H1 (cell line): ENCODE measurements at places on chromosomes 6 and 20. TPM values are rescaled to one million over a fixed set of nuclear protein-coding genes. Genes with fewer than 3 reads are reported as not detected.
A peak's percentile ranks its signal among the peaks of the same experiment; 100 is the strongest.

DNA sequence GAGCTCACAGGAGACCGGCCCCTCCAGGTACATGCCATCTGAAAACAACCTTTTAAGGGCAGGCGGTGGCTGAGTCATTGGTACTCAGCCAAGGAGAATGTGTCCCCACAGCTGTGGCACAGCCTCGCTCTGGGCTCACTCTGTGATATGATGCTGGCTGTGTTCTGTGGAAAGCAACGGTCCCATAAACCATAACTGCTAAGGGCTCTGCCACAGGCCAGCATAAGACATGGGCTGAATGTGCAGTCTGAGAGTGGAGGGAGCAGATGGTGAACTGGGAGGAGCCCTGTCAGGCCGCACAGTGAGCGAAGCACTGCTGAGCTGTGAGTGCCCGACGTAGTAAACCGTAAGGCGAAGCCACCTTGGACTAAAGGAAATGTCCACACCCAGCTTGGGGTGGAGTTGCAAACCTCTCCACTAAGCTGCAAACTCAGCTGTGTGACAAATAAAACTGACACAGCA is 375.8 kb downstream of the THBS2 start:
- no peaks in the 10 kb centered on the region for H3K27me3 ChIP-seq
- H3K27ac ChIP-seq: no peak overlapping the region
- no peak for DNase-seq

GRCh38 chr6:155100087-155100486 is 105.0 kb downstream of the TIAM2 start:
- no peak for DNase-seq
- no peaks in the 10 kb centered on the region for H3K27me3 ChIP-seq
- no peak overlapping the region for H3K27ac ChIP-seq

GRCh38 chr20:24915440-24915839 is 33.6 kb upstream of the CST7 start:
- no peak overlapping the region for H3K4me3 ChIP-seq
- H3K36me3 ChIP-seq: no peaks in the 10 kb centered on the region
- H3K27me3 ChIP-seq: no peaks in the 10 kb centered on the region; the same call in 1 of the 2 replicates

DNA sequence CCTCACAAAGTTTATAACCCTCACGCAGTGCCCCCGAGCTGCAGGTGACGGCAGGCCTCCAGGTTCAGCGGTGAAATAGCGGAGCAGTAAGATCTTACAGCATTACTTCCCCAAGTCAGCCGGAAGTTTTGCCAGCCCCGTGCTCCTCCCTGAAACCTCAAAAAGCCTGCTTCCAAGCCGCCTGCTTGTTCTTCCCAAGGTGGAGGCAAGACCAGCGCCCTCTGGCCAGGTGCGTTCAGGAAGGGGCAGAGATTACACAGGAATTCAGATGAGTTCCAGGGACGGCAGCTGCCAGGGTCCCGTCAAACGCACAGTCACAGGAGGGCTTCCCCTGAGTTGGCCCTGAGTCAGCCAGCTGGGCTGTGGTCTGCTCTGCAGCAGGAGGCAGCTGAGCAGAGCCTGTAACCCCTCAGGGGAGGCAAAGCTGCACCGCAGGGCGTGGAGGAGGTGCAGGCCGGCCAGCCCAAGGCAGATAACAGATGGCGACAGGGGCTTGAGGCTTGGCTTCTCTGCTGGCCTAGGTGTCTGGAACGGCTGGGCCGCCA is 124.1 kb upstream of the RPS6KA2 start:
- H3K27me3 ChIP-seq: no peaks in the 10 kb centered on the region
- H3K36me3 ChIP-seq: no peaks in the 10 kb centered on the region
- peaks cover 21% of the 10 kb centered on the region for H3K4me1 ChIP-seq

DNA sequence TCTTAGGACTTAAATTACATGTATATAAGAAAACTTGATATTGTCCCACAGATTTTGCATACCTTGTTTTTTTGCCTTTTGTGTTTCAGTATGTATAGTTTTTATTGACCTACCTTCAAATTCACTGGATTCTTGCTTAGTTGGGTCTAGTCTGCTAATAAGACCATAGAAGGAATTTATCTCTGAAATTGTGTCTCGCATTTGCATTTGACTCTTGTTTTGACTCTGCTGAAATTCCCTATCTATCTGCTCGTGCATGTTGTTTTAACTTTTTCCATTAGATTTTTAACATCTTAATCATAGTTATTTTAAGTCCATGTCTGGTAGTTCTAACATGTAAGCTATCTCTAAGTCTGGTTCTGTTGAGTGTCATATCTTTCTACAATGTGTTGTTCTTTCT is 163.9 kb downstream of the SCP2D1 start:
- H3K4me1 ChIP-seq: no peaks in the 10 kb centered on the region
- H3K4me3 ChIP-seq: no peak overlapping the region
- no peak for DNase-seq

DNA sequence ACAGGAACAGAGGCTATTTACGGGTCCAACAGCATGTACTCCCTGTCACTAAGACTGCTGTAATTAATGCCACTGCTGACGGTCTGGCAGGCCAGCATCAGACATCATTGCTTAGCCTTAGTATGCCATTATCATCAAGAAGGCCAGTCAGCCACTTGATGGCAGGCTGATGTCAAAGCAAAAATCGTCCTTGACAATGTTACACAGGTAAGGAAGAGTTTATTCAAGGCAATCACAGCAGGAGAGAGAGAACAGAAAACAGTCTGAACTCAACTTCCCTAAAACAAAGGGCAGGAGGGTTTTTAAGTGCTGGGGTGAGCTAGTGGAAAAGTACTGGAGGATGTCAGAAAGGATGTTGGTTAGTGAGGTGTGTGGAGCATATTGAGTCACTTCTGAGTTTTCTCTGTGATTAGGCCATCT is 25.1 kb downstream of the FKBP1C start:
- no peak overlapping the region for H3K4me3 ChIP-seq
- H3K27me3 ChIP-seq: peaks cover 4% of the 10 kb centered on the region; the same call in 1 of the 2 replicates
- DNase-seq: no peak
- no peak overlapping the region for H3K27ac ChIP-seq
- no peaks in the 10 kb centered on the region for H3K36me3 ChIP-seq
- H3K4me1 ChIP-seq: no peaks in the 10 kb centered on the region; the same call in 1 of the 2 replicates

MYLK4 gene
- total RNA-seq: 0.13 and 0.17 TPM in 2 replicates

DNA sequence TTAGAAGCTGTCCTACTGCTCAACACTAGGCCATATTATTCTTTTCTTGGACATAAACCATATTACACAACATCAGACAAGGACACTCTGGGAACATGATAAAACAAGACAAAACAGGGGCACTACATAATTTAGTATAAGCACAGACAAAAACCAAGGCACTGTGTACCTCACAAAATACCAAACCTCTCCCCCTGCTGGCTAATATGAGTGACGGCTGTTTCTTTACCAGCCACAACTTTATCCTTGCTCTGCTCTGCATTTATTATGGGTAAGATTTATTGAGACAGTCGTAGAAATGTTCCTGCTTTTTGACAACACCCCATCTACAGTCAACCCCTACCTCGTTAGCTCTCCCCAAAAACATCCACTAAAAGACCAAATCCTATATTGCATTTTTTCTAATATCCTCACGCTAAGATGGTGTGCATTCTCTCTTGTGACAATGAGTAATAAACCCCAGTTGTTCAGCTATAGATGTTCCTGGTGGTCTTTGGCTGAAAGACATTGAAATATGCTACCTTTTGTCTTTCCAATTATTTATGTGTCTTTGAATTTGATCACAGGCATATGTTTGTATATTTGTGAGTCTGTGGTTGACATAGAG is 23.8 kb upstream of the POLR1H start:
- no peak for DNase-seq
- H3K27ac ChIP-seq: no peak overlapping the region
- no peaks in the 10 kb centered on the region for H3K27me3 ChIP-seq
- no peaks in the 10 kb centered on the region for H3K36me3 ChIP-seq
- H3K4me3 ChIP-seq: no peak overlapping the region

DNA sequence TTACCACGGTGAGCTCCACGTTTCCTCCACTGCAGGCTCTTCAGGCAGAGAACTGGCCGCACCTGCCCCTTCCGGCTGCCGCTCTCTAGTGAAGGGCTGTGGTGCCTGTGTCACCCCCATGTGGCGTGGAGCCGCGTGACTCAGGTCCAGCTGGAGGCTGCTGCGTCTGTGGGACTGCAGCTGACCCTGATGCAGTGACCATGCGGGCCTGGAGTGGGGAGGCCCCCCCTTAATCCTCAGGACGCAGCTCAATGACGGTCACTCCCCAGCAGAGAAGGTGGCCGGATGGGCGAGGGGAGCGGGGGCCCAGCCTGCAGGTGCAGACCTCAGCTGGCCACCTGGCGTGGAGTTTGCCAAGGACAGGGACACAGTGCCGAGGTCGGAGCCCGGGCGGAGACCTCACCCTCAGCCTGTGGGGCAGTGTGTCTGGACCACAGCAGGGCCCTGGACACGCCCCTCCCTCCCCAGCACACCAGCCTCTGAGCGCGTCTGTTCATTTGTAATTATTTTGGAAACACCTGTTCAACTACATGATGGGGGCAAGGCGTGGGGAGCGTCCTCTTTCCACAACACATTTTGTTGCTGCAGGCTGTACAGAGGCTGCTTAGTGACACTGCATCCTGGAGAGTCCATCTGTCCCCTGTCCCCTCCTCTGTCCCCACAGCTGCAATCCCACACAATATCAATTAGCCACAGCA is 10.7 kb downstream of the BHLHE23 start:
- no peak for DNase-seq
- peaks cover 5% of the 10 kb centered on the region; the same call in 1 of the 2 replicates for H3K27me3 ChIP-seq
- H3K4me1 ChIP-seq: peaks cover 13% of the 10 kb centered on the region
- H3K36me3 ChIP-seq: no peaks in the 10 kb centered on the region

AFDN gene
- total RNA-seq: 192 and 196 TPM in 2 replicates

DNA sequence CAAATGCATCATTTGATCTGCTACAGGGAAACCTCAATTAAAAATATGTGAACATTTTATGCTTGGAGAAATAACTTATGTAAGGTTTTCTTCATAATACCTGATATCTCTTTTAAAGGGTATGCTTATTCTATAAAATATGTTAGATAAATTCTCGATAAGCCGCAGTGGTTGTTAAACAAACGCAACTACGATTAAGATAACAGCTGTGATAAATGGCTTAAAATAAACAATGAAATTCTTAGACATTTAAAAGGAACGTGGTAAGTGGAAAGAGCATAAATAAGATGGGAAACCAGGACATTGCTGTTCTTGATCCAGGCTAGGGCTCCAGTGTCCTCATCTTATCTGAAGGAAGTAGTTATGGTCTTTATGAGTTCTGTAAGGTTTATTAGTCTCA is 415.9 kb downstream of the CD83 start:
- no peaks in the 10 kb centered on the region for H3K36me3 ChIP-seq
- no peak overlapping the region for H3K4me3 ChIP-seq
- no peak overlapping the region for H3K27ac ChIP-seq
- no peak for DNase-seq

DNA sequence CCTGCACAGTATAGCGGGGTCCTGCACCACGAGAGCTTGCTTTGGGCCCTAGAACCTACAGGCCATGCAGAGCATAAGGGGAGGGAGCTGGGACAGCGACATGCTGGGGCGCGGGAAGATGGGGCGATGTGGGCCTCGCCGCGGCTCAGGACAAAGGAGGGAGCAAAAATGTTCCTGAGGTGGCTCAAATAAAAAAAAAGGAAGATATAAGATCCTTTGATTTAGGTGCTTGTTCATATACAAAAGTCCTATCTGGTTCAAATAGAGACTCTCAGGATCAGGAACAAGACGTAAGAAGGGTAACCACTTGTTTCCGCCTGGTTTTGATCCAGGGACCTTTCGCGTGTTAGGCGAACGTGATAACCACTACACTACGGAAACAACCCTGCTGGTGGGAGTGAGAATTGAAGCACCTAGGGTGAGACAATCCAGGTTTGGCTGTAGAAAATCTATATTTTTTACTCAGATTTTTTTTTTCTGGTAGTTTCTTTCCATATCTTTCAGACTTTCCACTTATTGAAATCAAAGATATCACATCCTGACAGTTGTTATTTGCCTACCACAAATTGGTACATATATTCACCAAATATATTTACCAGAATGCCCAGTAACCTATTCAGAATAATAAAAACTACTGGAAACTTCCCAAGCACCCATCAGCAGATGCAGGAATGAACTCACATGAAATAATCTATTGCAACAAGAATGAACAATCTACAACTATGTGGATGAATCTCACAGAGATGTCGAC is 177.9 kb upstream of the ZNF184 start:
- no peaks in the 10 kb centered on the region for H3K27me3 ChIP-seq
- H3K27ac ChIP-seq: peak overlapping the region; percentile 40; the same call in 1 of the 2 replicates
- peak overlapping the region; percentile 87 for H3K4me3 ChIP-seq

DNA sequence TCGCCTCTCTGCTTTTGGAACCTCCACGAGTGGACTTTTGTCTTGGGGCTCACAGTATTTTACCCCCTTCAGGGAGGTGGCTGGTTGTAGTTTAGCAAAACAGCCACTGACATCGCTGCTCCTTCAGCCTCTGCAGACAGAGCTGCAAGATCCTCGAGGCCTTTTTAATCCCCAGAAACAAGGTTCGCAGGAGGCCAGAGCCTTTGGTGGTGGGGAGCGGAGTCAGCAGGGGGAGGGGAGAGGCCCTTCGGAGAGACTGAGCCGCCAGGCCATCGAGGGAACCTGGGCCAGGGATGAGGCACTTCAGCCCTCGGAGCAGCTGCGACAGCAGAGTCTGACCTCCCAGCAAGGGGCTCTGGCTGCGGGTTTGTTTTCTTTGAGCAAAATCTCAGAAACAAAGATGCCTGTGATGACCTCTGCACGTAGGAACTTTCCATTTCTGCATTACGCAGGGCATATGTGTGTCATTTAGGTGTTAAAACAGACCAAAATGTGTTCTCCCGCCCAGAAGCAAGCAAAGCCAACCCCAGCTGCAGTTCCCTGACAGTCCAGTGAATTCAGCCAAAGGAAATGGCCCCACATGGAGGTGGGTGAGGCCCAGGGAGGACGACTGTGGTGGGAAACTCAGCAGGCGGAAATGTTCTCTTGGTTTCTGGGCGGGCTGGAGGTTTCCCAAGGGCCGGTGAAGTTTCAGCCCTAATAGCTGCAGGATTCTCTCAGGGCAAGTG is 171.2 kb upstream of the SULF2 start:
- H3K4me1 ChIP-seq: no peaks in the 10 kb centered on the region; the same call in 1 of the 2 replicates
- no peaks in the 10 kb centered on the region for H3K36me3 ChIP-seq
- no peak for DNase-seq
- no peak overlapping the region for H3K27ac ChIP-seq
- H3K27me3 ChIP-seq: no peaks in the 10 kb centered on the region
- no peak overlapping the region for H3K4me3 ChIP-seq

LZTS3 gene
- total RNA-seq: 31.8 and 33.3 TPM in 2 replicates

DNA sequence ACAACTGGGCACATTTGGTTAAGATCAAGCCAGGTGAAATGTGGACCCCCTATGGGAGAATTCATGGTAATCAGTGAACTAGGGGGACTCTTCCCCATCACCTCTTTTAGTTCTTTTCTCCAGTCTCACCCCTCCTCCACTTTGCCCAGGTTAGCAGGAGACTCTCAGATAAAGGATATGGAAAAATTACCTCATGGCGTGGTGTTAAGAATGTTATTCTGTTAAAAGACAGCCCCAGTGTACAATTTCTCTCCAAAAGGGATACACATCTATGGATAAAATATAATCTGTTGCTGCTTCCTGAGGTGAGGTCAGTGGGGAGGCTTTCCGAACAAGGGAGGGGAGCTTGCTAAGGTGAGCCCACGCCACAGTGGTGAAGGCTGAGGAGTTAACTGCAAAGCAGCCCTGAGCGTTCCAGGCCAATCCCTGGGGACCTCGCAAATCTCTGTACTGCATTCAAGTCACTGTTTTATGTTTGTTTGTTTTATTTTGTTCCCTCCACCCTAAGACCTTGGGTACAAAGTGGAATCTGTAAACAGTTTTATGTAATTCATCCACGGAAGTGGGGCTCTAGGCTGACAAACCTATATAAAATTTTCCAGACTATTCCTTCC is 52.0 kb downstream of the ADGRF1 start:
- no peaks in the 10 kb centered on the region for H3K36me3 ChIP-seq
- no peak overlapping the region for H3K27ac ChIP-seq
- no peaks in the 10 kb centered on the region for H3K4me1 ChIP-seq
- no peak overlapping the region for H3K4me3 ChIP-seq
- H3K27me3 ChIP-seq: no peaks in the 10 kb centered on the region; the same call in 1 of the 2 replicates
- no peak for DNase-seq

HAO1 gene
- not detected in 2 replicates for total RNA-seq

CSTF1 gene
- total RNA-seq: 56.4 and 59.4 TPM in 2 replicates
